CD4-positive, CD25-positive, alpha-beta regulatory T cell (primary cell): ENCODE measurements at places on chromosomes 12 and 14. TPM values are rescaled to one million over a fixed set of nuclear protein-coding genes. Genes with fewer than 3 reads are reported as not detected.

The FAM186B gene
- polyA plus RNA-seq: not detected

The FAM90A1 gene
- not detected for polyA plus RNA-seq

The ATF7IP gene
- 83.9 TPM for polyA plus RNA-seq

The SIX6 gene
- polyA plus RNA-seq: not detected

The FLRT2 gene
- polyA plus RNA-seq: not detected

The NELL2 gene
- 1.2 TPM for polyA plus RNA-seq

The HSP90AA1 gene
- 355 TPM for polyA plus RNA-seq

The OTUB2 gene
- polyA plus RNA-seq: 0.41 TPM
